Activated CD4-positive, alpha-beta T cell treated with anti-CD3 and anti-CD28 coated beads for 36 hours (primary cell): ENCODE measurements at places on chromosomes 7 and 10. TPM values are rescaled to one million over a fixed set of nuclear protein-coding genes. Genes with fewer than 3 reads are reported as not detected.

DNAJB9 gene
- 8.4 TPM for total RNA-seq

DNA sequence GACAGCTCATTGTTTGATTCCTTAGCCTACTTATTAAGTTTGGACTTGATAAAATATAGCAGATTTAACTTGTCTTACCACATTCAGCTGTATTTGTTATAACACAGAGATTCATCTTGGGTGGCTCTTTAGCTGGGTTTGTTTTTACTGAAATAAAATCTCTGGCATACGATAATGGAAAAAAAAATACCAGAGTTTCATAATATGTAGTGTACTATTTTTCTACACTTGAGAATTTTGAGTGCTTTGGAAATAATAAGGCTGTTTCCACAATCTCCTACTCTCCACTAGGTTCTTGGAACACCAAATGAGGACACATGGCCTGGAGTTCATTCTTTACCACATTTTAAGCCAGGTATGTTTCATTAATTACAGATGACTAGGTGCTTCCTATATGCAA is 218.6 kb upstream of the FZD1 start:
- DNase-seq: no peak

GRCh38 chr7:18402488-18403183 is 92.9 kb upstream of the HDAC9 start:
- DNase-seq: no peak

CASD1 gene
- total RNA-seq: 14.3 TPM

TET1 gene
- 1.3 TPM for total RNA-seq

- DNase-seq: peak; percentile 42
Measured at GRCh38 chr7:50310361-50310760, 5.8 kb downstream of the IKZF1 start.

SPAM1 gene
- total RNA-seq: not detected

SPDYE6 gene
- total RNA-seq: not detected

- no peak for DNase-seq
Measured at GRCh38 chr7:153529100-153529499, 523.1 kb upstream of the DPP6 start.

SORCS1 gene
- total RNA-seq: not detected

- DNase-seq: peak; percentile 40
Measured at GRCh38 chr7:70694434-70694970, 437.4 kb upstream of the GALNT17 start.

DNA sequence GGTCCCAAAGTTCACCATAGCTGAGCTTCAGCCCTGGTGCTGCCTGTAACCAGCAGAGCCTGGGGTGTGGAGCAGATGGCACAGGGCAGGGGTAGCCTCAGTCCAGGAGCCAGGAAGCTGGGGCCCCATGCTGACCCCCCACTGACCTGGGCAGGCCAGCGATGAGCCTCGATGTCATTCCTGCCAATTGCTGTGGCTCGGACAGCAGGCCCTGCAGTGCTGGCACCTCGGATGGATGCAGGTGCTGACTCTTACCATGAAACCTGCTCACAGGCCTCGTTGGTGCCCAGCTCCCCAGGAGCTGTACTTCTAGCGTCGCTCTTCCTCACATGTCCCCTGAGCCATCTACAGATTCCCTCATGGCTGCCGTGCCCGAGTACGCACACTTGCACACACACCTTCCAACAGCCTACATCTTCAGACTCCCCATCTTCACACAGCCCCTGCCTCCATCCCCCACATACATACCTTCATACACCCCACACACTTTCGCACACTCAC is 46.8 kb upstream of the PCBD1 start:
- no peak for DNase-seq

DNA sequence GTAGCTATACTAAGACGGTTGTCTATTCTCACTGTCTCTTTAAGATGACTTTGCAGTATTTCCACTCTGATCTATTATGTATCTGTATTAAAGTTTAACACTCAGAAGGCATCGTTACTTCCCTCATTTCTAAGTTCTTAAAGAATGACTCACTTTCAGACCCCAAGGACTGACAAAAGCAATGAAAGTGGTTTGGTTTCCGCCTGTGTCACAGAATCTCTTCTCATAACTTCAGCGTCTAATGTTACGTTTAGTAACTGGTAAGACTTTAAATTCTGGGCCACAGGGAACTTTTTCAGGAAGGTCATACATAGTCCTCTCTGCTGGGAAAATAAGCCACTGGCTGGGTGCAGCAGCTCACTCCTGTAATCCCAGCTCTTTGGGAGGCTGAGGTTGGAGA is 892.0 kb upstream of the AUTS2 start:
- no peak for DNase-seq

DNA sequence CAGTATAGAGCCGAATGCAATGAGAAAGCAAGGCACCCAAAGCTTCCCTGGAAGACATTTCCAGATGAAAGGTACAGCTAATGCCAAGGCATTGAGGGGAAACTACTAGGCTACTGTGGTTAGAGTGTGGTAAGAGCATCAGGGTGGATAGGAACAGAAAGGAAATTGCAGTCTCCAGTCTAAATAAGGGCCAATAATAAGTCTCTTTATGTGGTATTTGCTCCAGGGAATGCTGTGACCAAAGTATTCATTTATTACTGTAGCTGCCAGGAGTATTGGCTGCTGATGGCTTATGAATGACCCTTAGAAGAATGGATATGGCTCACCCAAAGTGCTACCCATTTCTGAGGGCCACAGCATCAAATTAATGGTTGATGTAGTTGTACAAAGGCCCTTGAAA is 30.1 kb upstream of the POT1 start:
- DNase-seq: no peak
